NCI-H2029 treated with DMSO at 0.1 percent for 48 hours (cell line): ENCODE measurements at places on chromosomes 11 and 22.

DNA sequence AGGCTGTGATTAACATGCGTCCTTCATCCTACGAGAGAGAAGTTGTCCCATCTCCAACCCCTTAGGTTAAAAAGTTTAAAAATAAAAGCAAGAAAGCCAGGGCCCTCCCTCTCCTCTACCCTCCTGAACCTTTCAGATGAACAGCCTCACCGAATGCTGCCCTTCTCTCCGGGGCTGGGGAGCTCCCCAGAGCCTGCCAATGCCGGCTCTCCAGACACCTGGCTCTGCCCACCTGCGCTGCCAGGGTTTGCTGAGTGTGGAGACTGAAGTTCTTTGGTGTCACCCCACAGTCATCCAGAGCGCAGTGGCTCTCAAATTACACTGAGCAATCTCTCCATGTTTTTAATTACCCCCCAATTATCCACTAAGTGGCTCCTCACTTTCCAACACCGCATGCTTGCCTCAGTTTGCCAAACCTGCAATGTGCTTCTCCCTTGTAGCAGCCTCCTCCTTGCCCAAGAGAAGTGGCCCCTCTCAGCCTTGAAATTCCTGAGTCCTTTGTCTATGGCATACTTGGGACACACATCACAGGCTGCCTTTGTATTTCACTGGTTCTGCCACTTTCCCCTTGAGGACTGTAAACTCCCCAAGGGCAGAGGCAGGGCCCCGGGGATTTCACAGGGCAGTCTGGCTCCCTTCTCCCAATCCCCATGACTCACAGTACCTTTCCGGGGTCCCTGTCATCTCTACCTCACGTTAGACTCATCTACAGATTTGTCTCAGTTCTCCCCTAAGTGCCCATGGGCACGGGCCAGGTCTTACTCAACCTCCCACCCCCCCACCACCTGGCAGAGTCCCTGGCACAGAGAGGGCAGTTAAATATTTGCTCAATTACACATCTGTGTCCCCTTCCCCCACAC, 2.0 kb downstream of the MYH9 start:
- peak; percentile 85 for DNase-seq

GRCh38 chr11:69316956-69317355, 23.0 kb downstream of the MYEOV start:
- no peak for DNase-seq

DNA sequence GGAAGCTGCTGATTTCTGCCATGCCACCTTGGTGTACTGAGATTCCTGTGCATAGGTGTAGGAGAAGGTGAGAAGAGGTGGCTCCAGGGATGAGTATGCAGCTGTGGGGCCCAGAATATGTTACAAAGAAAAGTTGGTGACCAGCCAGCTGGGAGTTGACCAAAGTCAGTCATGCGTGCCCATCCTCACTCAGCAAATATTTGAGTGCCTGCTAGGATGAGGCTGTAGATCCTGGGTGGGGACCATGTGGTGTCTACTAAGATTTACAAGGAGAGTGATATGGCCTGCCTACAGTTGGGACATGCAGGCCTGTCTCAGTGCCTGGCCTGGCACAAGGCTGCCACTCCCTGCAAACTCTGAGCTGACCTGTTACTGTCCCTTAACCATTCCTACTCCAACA, 19.4 kb downstream of the RNF185 start:
- DNase-seq, result peak; percentile 83

DNA sequence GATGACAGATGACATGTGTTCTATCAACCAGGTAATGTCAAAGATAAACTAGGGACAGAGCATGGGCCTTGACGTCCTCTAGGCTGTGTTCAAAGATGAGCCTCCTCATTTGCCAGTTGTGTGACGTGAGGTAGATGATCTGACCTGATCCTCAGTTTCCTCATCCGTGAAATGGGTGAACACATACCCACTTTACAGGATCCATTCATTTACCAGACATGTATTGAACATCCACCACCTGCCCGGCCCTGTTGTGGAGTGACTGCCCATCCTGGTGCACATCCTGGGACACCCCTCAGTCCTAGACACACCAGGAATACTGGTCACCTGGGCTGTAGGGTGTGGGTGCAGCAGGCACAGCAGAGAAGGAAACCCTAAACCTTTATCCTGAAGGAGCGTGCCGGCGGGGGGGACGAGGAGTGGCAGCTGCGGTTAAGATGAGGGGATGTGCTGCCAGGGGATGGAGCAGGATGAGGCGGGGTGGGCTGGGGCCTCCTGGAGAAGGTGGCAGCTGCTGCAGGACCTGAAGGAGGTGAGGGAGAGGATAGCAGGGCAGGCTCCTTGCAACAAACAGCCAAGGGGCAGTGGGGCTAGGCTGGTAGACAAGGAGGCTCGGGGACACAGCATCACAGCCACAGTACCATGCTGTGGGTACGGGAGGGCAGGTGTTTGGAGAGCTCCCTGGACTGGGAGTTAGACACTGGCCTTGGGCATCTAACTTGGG, 8.4 kb downstream of the CLDN5 start:
- DNase-seq, result no peak

DNA sequence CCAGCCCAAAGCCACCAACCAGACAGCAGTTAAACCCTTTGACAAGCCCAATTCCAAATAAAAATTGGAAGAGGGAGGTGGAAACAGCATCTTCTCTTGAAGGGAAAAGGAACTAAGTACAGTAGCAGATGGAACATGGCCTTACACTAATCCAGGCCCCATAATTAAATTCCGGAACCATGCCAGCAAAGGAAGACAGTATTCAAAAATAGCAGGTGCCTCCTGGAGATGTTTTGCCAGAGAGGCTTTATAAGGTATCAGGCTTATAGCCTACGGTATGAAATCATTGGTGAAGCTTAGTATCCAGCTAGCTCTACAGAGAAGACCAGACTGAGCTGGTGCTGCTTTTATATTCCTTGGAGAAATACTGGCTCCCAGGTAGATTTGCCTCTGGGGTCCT, 344.1 kb upstream of the API5 start:
- DNase-seq, result no peak

DNA sequence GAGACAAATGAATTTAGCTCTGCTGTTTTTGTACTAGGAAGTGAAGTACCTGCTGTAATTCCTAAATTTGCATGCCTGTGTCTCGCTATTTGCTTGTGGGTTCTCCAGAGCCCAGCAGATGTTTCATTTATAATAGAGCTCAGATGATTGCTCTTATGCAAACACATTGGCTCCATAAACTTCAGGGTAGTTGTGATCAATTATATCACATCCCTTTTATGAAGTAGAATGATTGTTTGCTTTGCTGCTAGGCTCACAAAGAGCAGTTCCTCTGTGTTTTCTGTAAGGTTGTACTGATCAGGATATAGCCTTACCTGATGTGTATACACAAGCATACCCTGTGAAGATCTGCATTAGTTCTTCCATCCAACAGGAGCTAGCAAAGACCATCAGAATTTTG, 64.1 kb downstream of the C11orf87 start:
- DNase-seq, result peak; percentile 87

- DNase-seq, result no peak
These were observed 7.6 kb downstream of the EIF3F start for GRCh38 chr11:7994581-7995278.

DNA sequence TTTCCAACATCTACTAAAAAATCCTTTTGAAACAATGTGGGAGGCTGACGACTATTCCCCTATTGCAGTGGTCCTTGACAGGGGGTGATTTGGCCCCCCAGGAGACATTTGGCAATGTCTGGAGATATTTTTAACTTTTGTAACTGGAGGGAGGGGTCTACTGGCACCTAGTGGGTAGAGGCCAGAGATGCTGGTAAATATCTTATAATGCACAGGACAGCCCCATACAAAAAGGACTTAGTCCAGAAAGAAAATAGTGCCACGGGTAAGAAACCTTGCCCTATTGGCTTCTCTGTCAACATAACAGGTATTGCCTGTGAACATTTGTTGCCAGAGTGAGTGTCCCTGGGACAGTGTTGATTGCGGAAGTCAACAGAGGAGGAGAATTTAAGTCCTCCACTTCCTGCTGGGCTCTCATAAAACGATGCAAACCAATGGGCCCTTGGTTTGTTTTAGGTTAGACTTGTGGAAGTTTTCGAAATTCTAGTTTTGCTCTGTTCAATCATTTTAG, 101.6 kb downstream of the MAML2 start:
- no peak for DNase-seq

DNA sequence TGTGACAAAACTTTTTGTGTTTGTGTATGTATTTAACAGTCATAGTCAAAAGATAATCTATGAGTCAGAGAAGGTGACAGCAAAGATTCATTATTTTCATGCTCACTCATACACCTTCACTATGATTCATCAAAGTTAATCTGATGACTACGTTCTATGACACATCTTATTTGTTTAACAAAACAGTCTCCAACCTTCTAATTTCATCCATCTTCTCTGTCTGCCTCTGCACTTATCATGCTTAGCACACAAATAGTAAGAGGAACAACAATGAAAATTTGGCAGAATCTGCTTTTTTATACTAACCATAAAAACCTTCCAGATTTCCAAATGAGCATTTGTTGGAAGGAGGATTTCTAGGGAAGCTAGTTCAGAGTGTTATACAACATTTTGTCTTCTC, 568.9 kb downstream of the LUZP2 start:
- DNase-seq, result no peak

DNA sequence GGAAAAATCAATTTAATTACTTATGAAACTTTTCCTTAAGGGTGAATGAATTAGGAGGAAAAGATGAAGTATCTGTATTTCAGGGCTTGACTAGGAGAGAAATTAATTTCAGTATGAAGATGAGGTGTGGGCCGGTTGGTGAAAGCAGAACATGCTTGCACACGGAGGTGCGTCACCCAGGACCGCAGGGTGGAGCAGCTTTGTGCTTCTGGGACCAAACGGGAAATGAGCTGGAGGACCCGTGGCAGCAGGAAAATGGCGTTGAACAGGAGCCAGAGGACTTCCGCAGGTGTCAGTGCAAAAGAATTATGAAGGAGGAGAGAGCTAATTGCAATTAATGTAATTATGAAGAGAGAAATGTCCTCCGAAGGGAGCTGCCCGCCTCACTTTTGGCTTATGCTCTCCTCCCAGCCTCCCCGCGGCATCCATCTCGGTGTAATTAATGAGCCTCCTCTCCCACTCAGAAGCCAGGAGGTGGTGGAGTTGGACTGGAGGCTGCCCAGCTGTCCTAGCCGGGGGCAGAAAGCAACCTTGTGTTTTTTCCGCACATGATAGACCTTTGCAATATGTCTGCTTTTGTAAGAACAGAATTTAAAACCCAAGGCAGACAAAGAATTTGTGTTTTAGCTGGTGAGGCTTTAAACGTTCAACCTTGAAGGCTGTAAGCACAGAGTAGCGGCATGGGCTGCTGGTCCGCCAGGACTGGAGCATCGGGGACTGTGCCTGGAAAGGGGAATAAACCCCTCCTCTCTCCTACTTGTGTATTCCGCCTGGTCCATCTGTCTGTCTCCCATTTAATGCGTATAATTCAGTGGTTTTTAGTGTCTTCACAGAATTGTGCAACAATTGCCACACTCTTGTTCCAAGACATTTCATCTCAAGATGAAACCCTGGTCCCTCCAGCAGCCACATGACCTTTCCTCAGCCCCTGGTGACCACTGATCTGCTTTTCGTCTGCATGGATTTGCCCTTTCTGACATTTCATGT, 180.6 kb downstream of the TBC1D22A start:
- DNase-seq, result no peak

DNA sequence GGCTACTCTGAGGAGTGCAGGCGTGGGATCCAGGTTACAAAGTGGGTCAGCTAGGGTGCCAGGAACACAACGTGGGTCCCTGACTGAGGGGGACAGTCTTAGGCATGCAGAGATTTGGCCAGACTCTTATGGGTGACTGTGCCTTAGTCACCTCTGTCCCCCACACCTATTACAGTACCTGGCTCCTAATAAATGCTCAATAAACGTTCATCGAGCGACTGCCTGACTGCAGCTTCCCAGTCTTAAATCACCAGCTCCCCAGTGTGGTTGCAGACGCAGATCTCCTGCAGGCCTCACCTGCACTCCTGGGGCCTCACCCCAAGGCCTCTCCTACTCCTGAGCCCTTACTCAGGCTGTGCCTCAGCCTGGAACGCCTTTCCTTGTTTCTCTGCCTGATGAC, 3.2 kb upstream of the SUN2 start:
- no peak for DNase-seq

- no peak for DNase-seq
These were observed 6.0 kb downstream of the ANKK1 start for GRCh38 chr11:113393501-113393985.
